ENCODE measurements at places on chromosomes 4 and X.

DNA sequence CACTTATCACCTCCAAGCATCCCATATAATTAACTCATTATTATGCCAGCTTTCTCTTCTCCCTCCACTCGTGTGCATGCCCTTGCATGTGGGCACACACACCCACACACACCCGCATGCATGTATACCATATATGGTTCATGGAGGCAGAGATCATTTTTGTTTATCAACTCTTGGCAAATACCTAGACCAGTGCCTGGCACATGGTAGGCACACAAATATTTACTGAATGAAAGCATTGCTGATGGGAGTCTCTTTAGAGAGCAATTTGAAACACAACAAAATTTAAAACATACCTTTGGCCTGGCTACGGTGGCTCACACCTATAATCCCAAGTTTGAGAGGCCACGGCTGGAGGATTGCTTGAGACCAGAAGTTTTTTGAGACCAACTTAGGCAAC lies 51.1 kb upstream of the SLC10A4 start:
- no peak for DNase-seq

- no peak for DNase-seq
Observed at GRCh38 chr4:92304121-92304520, 355 bp downstream of the GRID2 start.

DNA sequence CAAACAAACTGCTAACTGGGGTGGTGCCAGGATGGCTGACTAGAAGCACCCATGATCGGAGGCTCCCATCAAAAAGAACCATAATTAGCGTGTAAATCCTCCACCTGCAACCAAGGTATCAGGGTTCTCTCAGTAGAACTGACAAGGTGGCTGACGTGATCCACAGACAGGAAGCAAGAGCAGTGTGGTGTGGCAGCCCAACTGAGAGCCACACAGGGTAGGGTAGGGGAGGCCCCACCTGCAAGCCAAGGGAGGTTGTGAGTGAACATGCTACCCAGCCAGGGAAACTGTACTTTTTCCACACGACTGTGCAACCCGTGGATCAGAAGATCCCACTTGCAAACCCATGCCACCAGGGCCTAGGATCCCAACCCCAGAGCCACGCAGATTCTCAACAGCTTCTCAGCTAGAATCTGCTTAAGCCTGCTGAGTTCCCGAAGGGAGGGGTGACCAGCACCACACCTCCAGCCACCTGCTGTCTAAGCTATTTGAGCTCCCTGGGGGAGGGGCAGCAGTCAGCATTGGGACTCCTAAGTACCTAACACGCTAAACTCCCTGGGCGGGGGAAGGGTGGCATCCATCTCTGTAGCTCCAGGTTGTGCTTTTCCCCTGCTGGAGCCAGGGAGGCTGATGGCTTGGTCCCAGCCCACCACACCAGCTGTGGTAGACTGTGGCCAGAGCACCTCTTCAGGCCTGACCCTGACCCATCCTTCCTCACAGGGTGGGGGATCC lies 425.1 kb downstream of the GPM6A start:
- no peak for DNase-seq

- no peak for DNase-seq
Observed at GRCh38 chr4:186096681-186097165, 7.8 kb upstream of the FAM149A start.

DNA sequence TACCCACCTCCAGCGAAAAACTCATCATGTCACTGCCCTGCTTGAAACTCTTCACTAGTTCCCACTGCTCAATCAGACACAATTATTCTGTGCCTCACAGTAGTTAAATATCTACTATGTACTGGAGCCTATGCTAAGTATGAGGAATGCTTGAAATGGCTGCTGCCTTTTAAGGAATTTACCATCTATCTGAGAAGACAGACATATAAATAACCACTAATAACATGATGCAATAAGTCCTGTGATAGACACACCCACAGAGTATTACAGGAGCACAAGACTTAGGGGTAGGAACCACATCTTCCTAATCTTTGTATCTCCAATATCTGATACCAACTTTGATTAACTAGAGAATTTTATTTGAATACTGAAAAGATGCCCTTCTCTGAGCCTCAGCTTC lies 21.1 kb downstream of the SLC25A53 start:
- no peak for DNase-seq

DNA sequence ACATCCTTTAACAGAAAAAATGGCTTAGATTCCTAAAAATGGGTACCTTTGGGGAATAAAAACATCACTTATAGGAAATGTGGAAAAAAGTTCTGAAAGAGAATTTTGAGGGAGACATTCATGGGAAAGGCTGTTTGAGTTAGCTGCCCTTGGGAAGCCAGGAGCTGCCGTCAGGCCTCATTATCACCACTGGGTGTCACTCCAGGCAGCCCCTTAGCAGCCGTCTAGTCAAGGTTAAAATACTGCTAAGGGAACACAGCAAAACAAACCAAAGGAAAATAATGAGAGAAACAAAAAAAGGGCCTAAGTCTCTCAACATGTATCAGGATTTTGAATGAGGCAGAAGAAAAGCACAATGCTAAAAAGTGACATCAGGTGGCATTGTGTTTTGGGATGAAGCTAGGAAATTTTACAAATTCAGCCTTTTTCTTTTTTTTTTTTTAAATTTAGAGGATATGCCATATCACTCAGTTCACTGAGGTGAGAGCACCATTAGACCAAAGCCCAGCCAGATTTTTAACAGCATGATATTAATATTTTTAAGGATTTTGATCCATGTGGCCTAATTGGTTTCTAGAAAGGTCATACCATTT lies 235.3 kb downstream of the GPAT3 start:
- no peak for DNase-seq

GRCh38 chrX:104330966-104331365 lies 76.2 kb upstream of the ESX1 start:
- DNase-seq, result no peak

DNA sequence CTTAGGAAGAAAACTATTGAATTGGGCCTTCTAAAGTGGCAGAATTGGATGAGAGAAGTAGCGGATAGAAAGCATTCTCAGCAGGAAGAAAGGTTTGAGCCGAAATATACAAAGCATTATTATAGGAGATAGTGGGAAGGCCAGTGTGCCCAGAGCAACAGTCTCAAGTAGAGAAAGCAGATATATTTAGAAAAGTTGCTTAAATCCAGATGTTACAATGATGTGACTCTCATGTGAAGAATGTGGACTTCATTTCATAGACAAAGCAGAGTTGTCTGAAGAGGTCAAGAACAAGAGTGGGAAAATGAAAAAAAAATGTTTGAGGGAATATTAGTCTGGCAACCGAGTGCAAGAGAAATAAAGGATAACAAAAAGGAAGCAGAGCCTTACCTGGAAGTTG lies 66.9 kb downstream of the SYNPO2 start:
- DNase-seq, result no peak

DNA sequence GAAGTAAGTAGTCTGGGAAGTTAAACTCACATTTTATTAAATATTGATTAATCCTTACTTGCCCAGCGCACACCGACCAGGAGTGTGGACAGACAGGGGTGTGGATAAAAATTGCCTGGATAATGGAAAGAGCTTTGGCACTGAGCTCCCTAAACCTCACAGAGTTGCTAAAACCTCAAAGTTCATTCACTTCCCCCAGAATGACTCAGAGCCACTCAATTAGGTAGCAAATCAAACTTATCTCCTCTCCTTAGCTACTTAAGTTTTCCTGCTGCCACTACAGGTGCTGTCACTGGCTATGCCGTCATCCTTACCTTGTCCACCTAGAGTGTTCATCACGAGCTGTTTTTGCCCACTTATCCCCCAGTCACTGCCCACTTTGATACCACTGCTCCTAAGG lies 27.0 kb upstream of the MID1IP1 start:
- no peak for DNase-seq

DNA sequence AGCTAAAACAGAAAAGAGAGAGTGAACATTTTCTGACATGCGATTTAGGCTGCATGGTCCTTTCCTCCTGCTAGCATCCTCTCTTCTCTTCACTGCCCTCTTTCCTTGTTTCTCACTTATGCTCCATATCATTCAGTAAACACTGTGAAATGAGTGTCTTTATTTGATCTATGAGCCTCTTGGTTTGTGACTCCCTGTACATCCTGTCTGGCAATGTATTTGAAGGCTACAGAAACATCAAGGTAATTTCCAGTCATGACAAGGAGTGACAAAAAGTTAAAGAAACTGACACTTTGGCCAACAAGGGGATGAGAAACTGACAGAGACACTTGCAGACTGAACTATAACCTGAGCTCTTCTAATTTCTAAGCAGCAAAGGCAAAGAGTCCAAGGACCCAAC lies 8.7 kb downstream of the FTHL17 start:
- DNase-seq, result no peak

DNA sequence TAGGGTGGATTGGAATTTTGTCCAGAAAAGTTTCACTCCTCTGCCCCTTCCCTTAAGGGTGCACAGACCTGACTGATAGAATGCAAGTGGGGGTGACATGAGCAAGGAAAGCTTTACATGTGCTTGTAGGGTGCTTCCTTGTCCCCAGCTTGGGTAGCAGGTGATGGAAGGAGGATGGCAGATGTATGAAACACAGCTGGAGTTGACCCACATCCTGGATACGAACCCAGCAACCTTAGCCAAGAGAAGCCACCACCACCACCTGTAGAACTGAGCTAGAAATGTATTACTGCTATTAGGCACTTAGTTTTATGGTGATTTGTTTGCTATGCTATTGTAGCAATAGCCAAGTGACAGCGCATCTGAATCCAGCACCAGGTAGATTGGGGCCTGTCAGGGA lies 227.4 kb downstream of the HS3ST1 start:
- no peak for DNase-seq

GRCh38 chr4:82223715-82224114 lies 150.1 kb downstream of the HNRNPD start:
- DNase-seq, result no peak

- no peak for DNase-seq
Observed at GRCh38 chr4:109969919-109970318, 57.2 kb downstream of the EGF start.

- no peak for DNase-seq
Observed at GRCh38 chr4:162349395-162349794, 185.6 kb upstream of the FSTL5 start.

DNA sequence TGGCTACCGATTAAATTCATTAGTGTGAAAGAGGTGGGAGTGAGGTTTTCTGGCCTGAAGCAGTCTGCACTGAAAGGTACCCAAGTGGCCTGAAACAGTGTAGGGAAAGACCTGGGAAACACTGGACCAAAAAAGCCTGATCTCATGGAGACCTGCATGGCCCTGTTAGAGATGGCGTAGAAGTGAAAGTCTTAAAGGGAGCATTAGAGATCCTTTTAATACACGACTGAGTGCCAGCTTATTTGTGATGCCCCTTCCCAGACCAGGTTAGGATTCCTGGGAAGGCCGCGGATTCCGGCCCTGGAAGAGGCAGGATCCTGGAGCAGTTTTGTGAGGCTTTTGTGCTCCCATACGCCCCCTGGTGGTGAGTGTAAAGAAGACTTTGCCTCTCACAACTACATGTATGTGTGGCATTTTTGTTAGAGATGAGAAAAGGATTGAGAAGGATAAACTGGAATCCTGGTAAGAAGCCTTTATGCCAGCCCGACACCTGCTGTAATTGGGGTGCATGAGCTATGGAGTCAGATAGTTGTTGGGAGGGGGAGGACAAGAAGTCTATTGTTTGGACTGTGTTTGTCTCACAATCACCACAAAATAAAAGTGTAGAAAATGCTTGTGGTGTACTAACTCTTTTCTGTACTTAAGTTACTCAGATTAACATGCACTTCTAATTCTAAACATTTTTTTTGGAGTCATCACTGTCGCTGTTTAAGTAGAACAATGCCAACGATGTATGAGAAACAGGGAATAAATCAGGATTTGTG lies 54.0 kb downstream of the JADE1 start:
- DNase-seq, result no peak

DNA sequence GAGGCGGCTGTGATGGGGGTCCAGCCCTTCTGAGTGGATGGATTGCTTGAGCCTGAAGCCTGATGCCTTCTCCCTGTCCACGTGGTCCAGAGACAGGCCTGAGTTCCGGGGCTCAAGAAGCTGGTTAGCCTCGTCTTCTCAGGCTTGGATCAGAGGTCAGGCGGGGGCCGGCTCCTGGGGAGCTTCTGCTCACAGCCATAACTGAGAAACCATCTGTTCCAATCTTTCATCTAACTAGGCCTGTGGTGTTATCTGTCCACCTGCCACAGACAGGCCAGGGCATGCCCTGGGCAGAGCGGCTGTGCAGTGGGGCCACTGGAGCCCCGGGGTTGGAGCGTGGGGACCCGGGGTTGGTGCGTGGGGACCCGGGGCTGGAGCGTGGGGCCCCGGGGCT lies 63.1 kb downstream of the SORCS2 start:
- DNase-seq, result no peak

DNA sequence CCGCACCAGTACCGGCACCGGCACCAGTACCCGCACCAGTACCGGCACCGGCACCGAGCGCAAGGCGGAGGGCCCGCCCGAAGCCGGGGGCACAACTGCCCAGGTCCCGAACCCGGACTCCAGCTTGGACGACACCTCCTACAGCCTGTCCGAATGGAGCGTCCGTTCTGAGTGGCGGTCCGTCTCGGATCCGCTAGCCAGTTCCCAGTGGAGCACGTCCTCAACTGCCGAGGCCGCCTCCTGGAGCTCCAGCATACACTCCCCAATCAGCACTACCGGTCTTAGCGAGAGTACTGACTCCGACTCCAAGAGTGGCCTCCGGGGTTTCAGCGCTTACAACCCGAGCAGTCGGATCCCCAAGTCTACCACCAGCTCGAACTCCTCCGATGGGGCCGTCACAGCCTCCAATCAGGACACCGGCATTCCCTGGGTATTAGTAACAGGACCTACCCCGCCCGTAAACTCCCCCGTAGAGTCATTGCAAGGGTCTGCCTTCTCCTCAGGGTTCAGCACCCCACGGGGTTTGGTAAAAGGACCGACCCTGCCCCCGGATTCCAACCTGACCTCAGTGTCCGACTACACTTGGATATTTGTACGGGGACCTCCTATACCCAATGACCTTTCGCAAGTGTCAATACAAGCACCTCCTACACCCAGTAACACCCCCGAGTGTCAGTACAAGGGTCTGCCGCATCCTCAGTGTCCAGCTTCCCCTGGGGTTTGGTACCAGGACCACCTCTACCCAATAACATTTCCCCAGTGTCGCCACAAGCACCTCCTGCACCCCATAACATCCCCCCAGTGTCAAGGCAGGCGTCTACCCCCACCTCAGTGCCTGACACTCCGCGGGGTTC lies 721 bp upstream of the MAOA start:
- peak; percentile 90 for DNase-seq

GRCh38 chr4:135548711-135549110 lies 1347.1 kb upstream of the PABPC4L start:
- no peak for DNase-seq

All from mesenteric fat pad (tissue), 1 donor.